ENCODE measurements at places on chromosomes 2 and 18.
A peak's percentile ranks its signal among the peaks of the same experiment; 100 is the strongest.

DNA sequence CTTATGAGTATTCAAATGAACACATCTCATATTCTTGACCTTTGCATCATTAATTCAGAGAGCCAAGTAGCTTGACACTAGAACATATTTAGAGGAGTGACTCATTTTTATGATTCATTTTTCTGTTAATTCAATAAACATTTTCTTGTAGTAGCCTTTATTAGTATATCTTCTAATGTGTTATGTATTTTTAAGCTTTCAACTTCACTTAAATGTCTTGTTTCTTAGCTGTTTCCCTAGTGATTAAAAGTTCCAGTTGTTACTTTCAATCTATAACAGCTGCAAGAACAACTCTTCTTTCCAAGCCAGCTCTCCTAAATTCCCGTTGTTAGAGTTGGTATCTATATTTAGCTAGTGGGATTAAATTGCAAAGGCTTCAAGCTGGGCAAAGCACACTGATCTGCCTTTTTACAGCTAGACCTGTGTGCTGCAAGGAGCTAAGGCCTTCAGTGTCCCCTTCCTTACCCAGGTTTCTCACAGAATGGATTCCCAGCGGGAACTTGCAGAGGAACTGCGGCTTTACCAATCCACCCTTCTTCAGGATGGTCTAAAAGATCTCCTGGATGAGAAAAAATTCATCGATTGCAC lies at the start of gene KLHL41:
Gene KLHL41, plus strand, starts transcription at position 405 of the 588 bp plus-strand sequence. Its CDS starts 77 bp downstream, at position 482.
- no peak for DNase-seq

- no peak for DNase-seq
These were observed 27.4 kb upstream of the SNORC start for GRCh38 chr2:232842689-232843088.

DNA sequence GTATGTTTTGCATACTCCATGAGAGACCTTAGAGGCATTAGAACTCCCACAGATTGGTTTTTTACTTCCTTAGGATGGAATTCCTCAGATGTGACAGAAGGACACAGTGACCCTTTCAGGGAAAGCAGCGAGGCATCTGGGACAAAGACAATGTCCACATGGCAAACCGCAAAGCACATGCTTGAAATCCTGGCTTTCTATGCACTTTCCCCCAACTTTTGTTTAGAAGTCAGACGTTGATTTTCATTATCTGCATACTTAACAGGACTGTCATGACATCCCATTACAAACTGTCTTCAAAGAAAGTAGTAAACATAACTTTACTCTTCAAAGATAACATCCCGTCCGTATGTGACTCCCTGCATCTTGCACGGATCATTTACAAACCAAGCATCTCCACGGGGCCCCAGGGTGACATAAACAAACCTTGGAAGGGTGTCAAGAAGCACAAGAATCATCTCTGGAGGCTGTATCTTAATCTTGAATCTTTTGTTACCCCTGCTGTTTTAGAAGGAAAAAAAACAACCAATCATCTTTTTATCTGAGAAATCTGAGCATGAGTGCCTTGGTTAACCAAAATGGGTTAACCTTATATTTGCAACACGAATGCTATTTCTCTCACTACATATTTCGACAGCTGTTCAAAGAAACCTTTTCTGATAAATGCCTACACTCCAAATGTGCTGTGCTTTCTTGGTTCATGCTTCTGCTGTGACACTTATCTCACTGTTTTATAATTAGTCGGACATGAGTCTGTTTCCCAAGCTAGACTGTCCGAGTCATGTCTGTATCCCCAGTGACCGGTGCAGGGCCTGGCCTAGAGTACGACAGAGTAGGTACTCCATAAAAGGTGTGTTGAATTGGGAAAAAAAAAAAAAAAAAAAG lies 90.8 kb downstream of the CCBE1 start:
- no peak for DNase-seq

DNA sequence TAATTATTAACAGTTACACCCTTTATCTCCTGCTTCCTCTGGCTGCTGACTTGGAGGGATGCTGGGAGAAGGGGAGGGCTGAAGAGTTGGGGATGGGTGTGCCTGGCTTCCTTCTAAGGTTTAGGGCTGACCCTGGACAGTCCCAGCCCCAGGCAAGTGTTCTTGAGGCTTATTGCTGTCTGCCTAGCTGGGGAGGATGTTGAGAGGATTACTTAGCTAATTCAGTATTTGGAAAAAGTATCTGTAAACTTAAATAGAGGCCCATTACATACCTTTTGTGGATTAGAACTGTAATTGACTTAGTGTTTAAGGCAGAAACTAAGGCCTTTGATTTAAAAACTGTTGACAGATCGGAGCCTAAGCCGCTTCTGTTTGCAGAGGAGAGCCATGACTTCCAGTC lies 67.6 kb downstream of the AGAP1 start:
- no peak for DNase-seq

- no peak for DNase-seq
These were observed 283.2 kb upstream of the MEX3C start for GRCh38 chr18:51480407-51481261.

GRCh38 chr18:73950116-73950700 lies 197.4 kb downstream of the FBXO15 start:
- no peak for DNase-seq

GRCh38 chr2:216116418-216116817 lies 7.3 kb downstream of the XRCC5 start:
- DNase-seq = no peak

- DNase-seq = no peak
These were observed 49.0 kb upstream of the RAB6C start for GRCh38 chr2:129930451-129930850.

DNA sequence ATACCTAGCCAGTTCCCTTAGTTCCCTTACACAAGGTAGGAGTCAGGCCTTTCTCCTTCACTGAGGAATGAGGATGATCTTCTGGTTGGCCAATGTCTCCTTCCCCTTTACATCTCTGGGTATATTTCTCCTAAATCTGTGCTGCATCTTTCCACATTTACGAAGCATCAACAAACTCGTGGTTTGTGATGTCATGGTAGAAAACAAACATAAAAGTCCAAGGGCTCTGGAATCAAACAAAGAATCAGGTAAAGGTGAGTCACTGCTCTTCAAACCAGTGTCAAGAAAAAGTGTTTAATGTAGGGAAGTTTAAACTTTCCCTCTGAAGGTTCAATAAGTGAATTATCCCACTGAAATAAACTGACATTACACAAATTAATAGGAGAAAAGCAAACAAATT lies 122.9 kb downstream of the METTL8 start:
- DNase-seq = no peak

- DNase-seq = no peak
These were observed 35.6 kb downstream of the CEP192 start for GRCh38 chr18:13026583-13027270.

DNA sequence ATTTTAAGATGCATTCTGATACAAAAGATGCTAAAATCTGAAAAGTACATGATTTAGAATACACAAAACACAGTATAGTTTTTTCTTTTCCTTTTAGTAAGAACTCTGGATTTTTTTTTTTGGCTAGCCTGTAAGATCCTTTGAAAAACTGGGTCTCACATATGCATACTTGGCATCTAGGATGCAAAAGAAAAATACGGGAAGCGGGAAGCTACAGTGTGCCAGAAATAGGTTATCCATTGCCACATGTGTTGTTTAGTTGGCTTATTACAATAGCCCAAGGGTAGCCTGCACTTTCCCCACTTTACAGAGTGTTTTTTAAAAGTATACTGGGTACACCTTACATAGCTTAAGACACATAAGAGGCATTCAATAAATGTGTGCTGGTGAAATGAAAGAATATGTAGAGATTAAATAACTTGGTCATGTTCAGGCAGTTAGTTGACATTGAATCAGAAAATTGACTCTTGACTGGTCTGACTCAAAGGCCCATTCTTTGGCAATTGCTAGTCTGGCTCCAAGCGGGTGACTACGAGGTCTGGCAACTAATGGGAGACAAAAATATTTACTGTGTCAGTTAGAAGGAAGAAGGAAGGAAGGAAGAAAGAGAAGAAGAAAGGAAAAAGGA lies 286.8 kb upstream of the TRIB2 start:
- DNase-seq = no peak

DNA sequence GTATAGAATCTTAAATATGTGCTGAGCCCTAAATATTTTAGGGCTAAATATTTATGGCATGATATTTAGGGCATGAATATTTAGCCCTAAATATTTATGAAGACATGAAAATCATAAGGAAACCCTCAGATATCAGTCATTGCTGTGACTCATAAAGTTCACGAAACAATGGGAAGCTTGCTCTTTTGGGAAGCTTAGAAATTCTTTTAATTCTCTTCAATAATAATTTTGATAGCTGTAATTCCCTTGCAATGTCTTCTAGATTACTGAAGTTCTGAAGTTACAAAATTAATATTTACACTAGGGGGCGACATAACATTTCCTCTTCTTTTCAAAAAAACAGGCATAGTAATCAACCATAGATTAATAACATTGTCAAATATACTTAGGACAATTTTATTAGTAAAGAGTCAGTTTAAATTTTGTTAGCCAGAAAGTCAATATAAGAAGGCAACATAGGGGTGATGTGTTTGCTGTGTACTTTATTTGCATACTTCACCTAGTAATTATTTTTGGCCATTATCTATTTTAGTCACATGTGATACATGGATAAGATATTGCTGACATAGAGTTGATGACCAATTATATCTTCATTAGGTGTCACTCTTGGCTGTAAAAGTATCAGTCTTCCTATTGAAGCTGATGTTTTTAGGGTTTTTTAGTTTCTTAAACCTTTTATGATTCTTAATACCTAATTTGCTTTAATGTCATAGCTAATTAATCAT lies 13.2 kb downstream of the ZNF804A start:
- DNase-seq = no peak

GRCh38 chr2:27954771-27955383 lies 64.3 kb downstream of the BABAM2 start:
- DNase-seq = peak; percentile 70

- peak; percentile 78 for DNase-seq
These were observed 4.9 kb downstream of the ZAP70 start for GRCh38 chr2:97718051-97718882.

- DNase-seq = no peak
These were observed 132.3 kb upstream of the TNP1 start for GRCh38 chr2:216992056-216992675.

- no peak for DNase-seq
These were observed 312.2 kb downstream of the LRATD1 start for GRCh38 chr2:14944562-14945346.

- no peak for DNase-seq
These were observed 62.3 kb downstream of the ADCYAP1 start for GRCh38 chr18:966759-967576.

DNA sequence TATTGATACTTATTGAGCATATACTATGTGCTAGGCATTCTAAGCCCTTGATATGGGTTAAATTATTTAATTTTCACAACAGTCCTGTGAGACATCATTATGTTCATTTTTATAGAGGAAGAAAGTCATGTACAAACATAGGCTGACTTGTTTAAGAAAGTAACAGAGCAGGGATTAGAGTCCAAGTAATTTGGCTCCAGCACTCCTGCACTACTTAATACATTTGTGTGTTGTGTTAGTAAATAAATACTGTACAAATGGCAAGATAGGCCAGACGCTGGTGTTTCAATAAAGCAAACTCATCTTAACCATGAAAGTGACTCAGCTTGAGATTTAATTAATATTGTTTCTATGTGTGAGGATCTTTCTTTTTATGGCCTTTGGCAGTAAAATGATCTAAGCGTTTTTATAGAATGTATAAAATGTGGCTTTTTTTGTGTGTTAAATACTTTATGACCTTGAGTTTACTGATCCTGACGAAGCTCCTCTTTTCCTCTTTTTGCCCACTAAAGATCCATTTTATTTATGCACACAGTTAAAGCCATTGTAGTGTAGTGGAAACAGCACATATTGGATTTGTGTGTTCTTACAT lies 21.3 kb downstream of the NBEAL1 start:
- DNase-seq = no peak

- no peak for DNase-seq
These were observed 32.5 kb downstream of the PRKRA start for GRCh38 chr2:178418426-178418825.

DNA sequence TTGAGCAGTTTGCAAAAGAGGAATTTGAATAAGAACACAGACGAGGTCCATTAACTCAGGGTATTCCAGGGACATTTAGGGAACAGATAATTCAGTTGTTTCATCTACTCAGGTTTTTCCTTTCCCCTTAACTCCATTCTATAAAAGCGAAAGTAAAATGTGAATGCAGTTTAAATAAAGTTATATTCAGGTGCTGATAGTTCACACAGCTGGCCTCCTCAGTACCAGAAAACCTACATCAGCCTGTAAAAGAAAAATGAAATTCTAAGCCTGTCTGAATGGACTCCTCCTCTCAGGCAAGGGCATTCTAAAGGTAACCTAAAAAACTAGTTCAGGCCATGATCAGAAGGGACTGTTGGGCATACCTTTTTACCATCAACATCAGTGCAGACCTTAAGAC lies 873.8 kb downstream of the SUCLG1 start:
- DNase-seq = no peak

DNA sequence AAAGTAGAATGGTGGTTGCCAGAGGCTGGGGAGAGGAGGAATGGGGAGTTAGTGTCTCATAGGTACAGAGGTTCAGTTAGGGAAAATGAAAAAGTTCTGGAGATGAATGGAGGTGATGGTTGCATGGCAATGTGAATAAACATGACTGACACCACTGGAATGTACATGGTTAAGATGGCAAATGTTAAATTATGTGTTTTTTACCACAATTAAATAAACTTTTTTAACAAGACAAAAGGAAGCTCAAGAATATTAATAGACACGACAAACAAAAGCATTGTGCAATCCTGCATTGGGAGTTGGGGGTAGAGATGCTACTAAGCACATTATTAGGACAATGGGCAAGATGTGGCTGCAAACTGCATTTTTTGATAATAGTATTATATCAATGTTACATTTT lies 147.7 kb downstream of the TWIST2 start:
- DNase-seq = no peak

DNA sequence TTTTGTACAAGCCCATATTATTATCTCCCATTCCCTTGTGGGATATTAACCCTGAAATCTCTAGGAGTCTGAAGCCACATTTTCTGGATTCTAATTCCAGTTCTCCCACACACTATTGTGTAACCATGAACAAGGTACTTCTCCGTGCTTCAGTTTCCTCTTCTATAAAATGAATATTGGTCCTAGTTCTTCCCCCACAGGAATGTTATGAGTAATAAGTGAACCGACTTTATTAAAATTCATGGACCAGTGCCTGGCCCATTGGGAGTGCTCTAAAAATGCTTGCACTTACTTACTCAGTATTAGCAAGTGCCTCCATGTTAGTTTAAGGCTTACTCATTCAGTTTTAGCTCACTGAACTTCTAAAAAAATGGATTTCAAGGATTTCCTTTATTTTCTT lies 1.4 kb upstream of the ACMSD start:
- no peak for DNase-seq

- DNase-seq = no peak
These were observed 8.8 kb downstream of the MYCN start for GRCh38 chr2:15949126-15949525.

- DNase-seq = no peak
These were observed 44.8 kb downstream of the NAB1 start for GRCh38 chr2:190693533-190694232.

DNA sequence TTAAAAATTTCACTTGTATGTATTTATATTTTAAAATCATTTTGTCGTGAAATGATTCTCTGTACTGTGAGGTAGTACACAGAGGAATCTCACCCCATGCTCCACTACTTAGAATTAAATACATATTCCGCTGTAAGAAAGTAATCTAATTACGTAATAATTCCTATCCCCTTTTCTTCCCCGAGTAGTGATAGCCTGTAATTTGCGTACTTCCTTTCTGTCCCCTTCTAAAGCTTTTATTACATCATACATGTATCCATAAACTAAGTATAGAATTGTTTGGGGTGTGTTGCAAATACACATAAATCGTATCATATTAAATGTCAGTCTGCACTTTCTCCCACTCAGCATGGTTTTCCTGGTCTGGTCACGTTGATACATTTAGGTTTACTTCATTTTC lies 12.4 kb upstream of the CHCHD5 start:
- DNase-seq = no peak

GRCh38 chr2:40130251-40130994 lies 321.5 kb downstream of the SLC8A1 start:
- DNase-seq = no peak

All from activated T-cell treated with anti-CD3 and anti-CD28 coated beads, Interleukin-2, amount 50 U/mL, for 72 hours (primary cell).